ENCODE measurements at places on chromosomes 5 and 9. TPM values are rescaled to one million over a fixed set of nuclear protein-coding genes. Genes with fewer than 3 reads are reported as not detected.
A peak's percentile ranks its signal among the peaks of the same experiment; 100 is the strongest.

WDR38 gene
- total RNA-seq: not detected

GRCh38 chr5:109247986-109248385 is 161.8 kb downstream of the PJA2 start:
- no peak overlapping the region for H3K4me3 ChIP-seq
- H3K36me3 ChIP-seq: no peaks in the 10 kb centered on the region
- DNase-seq: no peak
- no peak overlapping the region for H3K27ac ChIP-seq
- no peaks in the 10 kb centered on the region for H3K4me1 ChIP-seq

GRCh38 chr9:88106492-88106891 is 31.8 kb downstream of the SPATA31C2 start:
- H3K4me3 ChIP-seq: no peak overlapping the region
- no peaks in the 10 kb centered on the region for H3K4me1 ChIP-seq
- no peaks in the 10 kb centered on the region for H3K36me3 ChIP-seq
- no peak overlapping the region for H3K27ac ChIP-seq
- peak; percentile 41 for DNase-seq

- DNase-seq: peak; percentile 88
- H3K4me3 ChIP-seq: peak overlapping the region; percentile 63
- no peaks in the 10 kb centered on the region for H3K27me3 ChIP-seq
- H3K4me1 ChIP-seq: peaks cover 42% of the 10 kb centered on the region
- no peaks in the 10 kb centered on the region for H3K36me3 ChIP-seq
Observed at GRCh38 chr5:132495667-132496190, 5.2 kb upstream of the IRF1 start.

ARSB gene
- total RNA-seq: 15.2 TPM

DNA sequence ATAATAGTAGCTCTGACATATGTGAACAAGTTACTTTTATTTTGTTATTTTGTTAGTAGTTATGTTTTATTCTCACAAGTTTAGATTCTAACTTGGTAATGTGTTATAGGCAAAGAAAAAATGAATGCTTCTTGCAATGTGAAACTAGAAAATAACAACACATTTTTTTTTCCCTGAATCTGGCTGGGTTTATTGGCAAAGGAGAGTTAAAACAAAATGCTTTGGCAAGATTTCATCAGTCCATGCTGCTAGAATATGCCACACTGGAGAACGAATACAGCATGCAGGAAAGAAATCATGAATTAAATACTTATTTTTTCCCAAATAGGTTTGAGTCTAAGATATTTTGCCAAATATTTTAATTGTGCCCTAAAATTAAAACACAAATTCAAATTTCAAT is 1048.1 kb upstream of the ACO1 start:
- no peaks in the 10 kb centered on the region for H3K27me3 ChIP-seq
- no peak overlapping the region for H3K27ac ChIP-seq
- H3K4me1 ChIP-seq: no peaks in the 10 kb centered on the region
- no peak for DNase-seq

DNA sequence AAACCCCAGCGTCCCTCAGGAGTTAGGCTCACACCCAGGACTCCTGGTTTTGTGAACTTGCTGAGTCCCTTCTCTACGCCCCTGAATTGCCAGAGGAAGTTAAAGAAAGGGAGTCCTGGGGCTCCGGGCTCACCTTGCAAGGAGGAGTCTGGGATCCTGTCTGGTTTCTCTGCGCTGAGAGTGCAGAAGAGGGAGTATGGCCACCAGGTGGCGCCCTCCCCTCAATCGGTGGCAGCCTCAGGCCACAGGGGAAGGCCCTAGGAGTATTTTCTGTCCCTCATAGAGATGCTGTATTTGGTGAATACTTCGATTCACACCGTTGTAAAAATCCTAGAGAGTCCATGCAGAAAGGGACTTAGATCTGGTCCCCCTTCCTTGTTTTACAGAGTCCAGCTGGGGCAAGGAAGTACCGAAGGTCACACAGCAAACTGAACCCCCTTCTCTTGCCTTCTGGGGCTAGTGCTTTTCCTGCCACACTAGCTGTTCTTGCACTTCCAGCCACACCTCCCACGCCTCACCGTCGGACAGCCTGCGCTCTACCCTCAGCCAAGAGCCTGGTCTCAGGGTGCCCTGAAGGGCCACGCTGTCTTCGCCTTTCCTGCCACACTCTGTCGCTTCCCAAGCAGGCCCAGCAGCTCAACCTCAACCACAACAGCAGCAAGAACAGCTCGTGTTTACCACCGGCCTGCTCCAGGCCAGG is 10.2 kb downstream of the HAND1 start:
- peak; percentile 52 for DNase-seq
- H3K27me3 ChIP-seq: 0 out of 2 replicates have a peak, but pooled peaks cover 3% of the 10 kb centered on the region

- no peak overlapping the region for H3K4me3 ChIP-seq
- no peaks in the 10 kb centered on the region for H3K36me3 ChIP-seq
- H3K27ac ChIP-seq: no peak overlapping the region
- DNase-seq: no peak
- no peaks in the 10 kb centered on the region for H3K27me3 ChIP-seq
Observed at GRCh38 chr5:96388176-96388575, 44.9 kb downstream of the PCSK1 start.

GKAP1 gene
- total RNA-seq: 13.4 TPM

DNA sequence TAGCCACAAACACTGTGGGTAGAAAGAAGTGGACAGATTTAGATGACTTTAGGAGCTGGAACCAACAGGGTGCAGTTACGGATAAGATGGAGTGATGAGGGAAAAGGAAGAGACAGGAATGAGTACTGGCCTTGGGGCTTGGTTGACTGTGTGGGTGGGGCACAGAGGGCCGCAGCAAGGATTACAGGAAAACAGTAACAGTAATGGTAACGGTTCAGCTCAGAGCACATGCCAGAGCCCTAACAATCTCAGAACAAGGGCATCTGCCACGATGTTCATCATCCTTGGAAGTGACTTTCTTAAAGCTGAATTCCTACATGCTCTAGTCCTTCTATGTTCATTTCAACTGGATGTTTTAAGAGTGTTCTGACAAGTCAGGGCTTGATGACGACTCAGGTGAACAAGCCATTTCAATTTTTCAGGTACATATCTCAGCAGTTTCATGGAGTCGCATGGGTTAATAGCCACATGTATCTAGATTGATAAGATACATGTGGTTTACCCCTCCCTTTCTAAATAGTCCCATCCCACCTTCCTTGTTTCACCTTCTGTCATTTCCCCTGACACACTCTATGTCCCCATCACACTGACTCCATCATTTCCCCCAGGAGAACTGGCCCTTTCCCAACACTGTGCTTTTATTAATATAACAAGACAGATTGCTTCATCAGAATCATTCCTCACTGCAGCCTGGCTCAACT is 65.0 kb downstream of the CEMIP2 start:
- H3K27me3 ChIP-seq: no peaks in the 10 kb centered on the region
- no peak overlapping the region for H3K4me3 ChIP-seq
- H3K27ac ChIP-seq: no peak overlapping the region
- peaks cover 44% of the 10 kb centered on the region for H3K36me3 ChIP-seq
- DNase-seq: no peak

GARNL3 gene
- total RNA-seq: 4.6 TPM

KIF12 gene
- total RNA-seq: 0.13 TPM

DNA sequence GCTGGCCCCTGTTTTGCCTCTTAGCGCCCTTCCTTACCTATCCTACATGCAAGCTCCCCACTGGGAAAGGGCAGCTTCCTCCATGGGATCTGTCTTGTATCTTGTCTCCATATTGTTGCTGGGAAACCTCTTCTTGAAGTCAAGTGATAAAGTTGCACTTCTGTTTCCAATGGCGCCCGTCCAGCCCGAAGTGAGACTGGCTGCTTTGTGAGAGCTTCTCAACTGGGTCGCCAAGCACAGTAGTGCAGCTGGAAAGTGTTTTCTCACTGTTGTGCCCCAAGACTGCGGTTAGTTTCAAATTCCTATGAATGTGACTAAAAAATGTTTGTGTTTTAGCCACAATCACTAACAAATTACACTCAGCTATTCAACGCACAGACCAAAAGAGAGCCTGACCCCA is 506.6 kb upstream of the MPDZ start:
- no peaks in the 10 kb centered on the region for H3K36me3 ChIP-seq
- H3K27me3 ChIP-seq: no peaks in the 10 kb centered on the region
- H3K4me3 ChIP-seq: no peak overlapping the region
- H3K4me1 ChIP-seq: no peaks in the 10 kb centered on the region
- DNase-seq: no peak

GRCh38 chr5:751496-751895 is 33.0 kb downstream of the ZDHHC11B start:
- no peaks in the 10 kb centered on the region for H3K36me3 ChIP-seq
- no peaks in the 10 kb centered on the region for H3K4me1 ChIP-seq
- H3K4me3 ChIP-seq: no peak overlapping the region
- DNase-seq: no peak

DNA sequence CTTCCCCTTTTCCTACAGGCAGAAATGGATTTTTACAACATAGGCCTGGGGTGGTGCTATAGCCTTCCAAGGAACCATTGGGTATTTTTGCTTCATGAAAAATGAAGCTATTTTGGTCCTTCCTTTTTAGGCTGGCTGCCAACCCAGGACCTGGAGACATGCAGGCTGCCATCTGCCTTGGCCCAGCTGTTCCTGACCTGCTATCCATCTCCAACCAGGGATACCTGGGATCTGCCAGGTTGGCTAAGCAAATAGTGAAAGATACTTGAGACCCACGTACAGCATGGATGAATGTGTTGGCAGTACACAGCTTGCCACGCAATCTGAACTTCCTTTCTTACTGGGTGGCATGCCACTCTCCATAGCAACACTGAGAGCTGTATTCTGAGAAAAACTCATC is 31.1 kb downstream of the MRPS27 start:
- H3K27me3 ChIP-seq: no peaks in the 10 kb centered on the region
- DNase-seq: peak; percentile 28
- no peak overlapping the region for H3K4me3 ChIP-seq
- H3K36me3 ChIP-seq: peaks cover 15% of the 10 kb centered on the region

- H3K4me3 ChIP-seq: no peak overlapping the region
- DNase-seq: no peak
- no peaks in the 10 kb centered on the region for H3K36me3 ChIP-seq
- peak overlapping the region; percentile 45 for H3K27ac ChIP-seq
- peaks cover 23% of the 10 kb centered on the region for H3K4me1 ChIP-seq
Observed at GRCh38 chr9:3855929-3856328, 330.1 kb upstream of the RFX3 start.

LRRC70 gene
- total RNA-seq: 0.68 TPM

DNA sequence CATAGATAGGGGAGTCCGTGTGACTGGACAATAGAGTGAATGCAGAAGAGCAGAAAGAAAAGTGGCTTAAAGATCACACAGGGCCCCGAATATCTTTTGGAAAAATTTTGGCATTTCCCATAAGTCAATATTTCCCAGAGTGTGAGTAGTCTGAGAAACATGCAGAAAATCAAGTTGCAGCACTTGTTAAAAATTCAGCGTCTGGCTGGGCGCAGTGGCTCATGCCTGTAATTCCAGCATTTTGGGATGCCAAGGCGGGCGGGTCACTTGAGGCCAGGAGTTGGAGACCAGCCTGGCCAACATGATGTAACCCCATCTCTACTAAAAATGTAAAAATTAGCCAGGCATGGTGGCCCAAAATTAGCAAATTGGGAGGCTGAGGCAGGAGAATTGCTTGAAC is 227.0 kb downstream of the DRD1 start:
- no peaks in the 10 kb centered on the region for H3K36me3 ChIP-seq
- no peak for DNase-seq
- no peak overlapping the region for H3K27ac ChIP-seq
- H3K27me3 ChIP-seq: no peaks in the 10 kb centered on the region
- H3K4me3 ChIP-seq: no peak overlapping the region

- no peak overlapping the region for H3K4me3 ChIP-seq
- no peaks in the 10 kb centered on the region for H3K27me3 ChIP-seq
- peak overlapping the region; percentile 77 for H3K27ac ChIP-seq
- peak; percentile 66 for DNase-seq
- no peaks in the 10 kb centered on the region for H3K36me3 ChIP-seq
Observed at GRCh38 chr9:131701789-131702337, 38.0 kb downstream of the RAPGEF1 start.

DNA sequence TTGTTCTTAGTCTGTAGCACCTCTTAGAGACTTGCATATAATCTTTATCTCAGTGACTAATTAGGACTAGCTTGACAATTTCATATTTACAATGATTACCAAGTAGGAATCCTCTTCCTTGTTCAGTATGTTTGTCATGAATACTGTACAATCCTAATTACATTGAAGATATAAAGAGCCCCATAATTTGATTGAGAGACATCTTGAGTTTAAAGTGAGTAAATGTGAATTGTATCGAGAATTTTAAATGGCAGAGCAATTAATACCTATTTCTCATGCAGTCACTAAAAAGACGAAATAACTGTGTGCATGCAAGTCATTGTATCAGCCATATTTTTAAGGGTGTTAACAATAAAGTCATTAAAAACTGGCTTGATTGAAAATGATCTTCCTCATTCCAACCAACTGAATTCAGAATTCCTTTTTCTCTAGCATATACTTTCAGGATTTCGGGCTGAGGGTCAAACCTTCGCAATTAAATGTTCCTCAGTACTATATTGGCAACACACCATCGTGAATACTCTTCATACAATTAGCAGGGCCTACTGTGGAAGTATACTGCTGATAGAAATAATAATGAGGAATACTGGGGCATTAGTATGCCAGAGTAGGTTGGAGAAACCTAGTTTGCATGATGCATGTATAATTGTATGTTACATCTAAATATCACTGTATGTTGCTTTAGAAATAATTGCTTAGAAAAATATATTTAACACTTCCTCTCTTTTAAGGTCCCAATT is 284.7 kb upstream of the TMEM161B start:
- peaks cover 16% of the 10 kb centered on the region for H3K4me1 ChIP-seq
- no peaks in the 10 kb centered on the region for H3K27me3 ChIP-seq
- no peaks in the 10 kb centered on the region for H3K36me3 ChIP-seq
- DNase-seq: no peak

SLCO6A1 gene
- not detected for total RNA-seq

- peaks cover 4% of the 10 kb centered on the region for H3K36me3 ChIP-seq
Observed at GRCh38 chr5:157828105-157828943, 30.6 kb downstream of the CLINT1 start.

GRCh38 chr5:132525299-132525724 is 18.0 kb downstream of the IL5 start:
- no peak overlapping the region for H3K27ac ChIP-seq
- no peak for DNase-seq
- H3K36me3 ChIP-seq: no peaks in the 10 kb centered on the region
- H3K4me3 ChIP-seq: no peak overlapping the region

CNTLN gene
- total RNA-seq: 17.3 TPM

DNA sequence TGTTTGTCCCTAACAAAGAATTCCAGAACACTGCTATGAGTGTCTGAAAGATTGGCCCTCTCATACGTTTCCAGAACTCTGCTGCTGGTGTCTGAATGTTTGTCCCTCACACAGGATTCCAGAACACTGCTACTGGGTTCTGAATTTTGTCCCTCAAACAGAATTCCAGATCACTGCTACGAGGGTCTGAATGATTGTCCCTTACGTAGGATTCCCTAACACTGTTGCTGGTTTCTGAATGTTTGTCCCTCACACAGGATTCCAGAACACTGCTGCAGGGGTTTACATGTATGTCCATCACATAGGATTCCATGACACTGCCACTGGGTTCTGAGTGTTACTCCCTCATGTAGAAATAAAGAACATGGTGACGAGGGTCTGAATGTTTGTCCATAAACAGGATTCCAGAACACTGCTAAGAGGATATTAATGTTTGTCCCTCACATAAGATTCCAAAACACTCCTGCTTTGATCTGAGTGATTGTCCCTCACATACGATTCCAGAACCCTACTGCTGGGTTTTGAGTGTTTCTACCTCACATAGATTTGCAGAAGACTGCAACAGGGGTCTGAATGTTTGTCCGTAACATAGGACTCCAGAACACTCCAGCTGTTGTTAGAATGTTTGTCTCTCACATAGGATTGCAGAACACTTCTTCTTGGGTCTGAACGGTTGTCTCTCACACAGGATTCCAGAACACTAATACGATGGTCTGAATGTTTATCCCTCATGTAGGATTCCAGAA is 214.4 kb downstream of the FOXD4L6 start:
- DNase-seq: no peak
- no peak overlapping the region for H3K27ac ChIP-seq
- H3K27me3 ChIP-seq: no peaks in the 10 kb centered on the region
- H3K36me3 ChIP-seq: no peaks in the 10 kb centered on the region
- H3K4me3 ChIP-seq: no peak overlapping the region
